ENCODE measurements at places on chromosomes 13 and 19.

DNA sequence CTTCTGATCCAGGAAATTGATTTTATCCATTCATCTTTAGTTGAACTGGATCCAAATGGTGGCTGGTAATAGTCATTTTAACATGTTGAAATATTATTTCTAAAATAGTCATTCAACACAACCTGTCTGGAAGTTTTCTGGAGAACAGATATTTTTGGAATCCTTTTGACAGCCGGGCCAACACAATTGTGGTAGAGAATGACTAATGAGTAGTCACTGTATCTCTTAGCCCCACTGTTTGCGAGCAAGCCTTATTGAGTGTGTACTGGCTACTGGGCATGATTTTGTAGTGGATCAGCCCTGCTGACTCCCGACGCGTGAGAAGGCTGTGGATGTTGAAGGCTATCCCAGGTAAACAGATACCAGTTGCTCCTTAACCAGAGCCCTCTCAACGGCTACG lies 383.4 kb downstream of the ZNF536 start:
- DNase-seq, result no peak

DNA sequence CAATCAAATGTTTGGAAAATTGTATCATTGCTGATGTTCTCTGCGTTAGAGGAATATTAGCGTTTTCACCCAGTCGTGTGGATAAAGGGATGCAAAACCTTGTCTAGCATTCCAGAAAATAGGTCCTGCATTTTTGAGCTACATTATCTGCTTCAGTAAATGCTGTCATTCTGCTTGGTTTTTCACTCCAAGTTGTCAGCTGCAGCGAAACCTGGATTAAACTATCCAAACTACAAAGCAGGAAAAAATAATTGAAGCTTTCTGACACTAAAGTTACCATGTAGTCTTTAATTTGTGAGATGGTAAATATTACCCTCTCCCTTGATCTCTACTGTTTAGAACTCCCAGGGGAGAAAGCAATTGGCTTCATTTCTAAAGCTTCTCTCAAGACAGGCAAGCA lies 1795.5 kb upstream of the PRR20A start:
- DNase-seq, result no peak

DNA sequence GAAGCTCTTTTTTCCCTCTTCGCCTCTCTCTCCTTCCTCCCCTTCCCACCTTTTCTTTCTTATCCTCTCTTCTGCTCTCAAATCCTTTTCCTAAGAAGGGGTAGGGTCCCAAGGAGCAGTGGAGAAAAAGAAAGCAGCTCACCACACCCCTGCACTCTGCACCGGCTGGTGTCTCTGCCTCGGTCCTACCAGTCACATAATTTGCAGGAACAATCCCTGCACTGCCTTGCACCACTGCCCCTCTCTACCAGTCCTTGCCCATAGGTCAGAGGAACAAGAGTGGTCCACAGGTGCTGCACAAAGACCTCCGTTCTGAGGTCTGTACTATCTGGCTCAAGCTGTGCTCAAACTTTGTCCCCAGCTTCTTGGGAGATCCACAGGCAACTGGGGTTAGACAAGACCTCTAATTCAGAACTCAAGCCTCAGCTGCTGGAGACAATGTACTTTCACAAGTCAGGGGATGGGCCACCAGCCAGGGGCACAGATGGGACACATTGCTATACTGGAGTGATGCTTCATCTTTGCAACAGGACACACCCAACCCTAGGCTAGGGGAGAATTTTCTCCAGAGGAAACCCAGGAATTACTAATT lies 125.4 kb upstream of the ZNF507 start:
- DNase-seq, result no peak

- DNase-seq, result no peak
These were observed 3.3 kb upstream of the F10 start for GRCh38 chr13:113119166-113119821.

GRCh38 chr13:26386026-26386425 lies 132.1 kb downstream of the CDK8 start:
- no peak for DNase-seq

All from brain pericyte (primary cell).